ENCODE measurements at places on chromosomes 7 and 10.
A peak's percentile ranks its signal among the peaks of the same experiment; 100 is the strongest.

- DNase-seq, result peak; percentile 49
Measured at GRCh38 chr7:151756076-151756731, 120.7 kb downstream of the PRKAG2 start.

- DNase-seq, result no peak
Measured at GRCh38 chr7:98866351-98866750, 3.5 kb downstream of the TMEM130 start.

- no peak for DNase-seq
Measured at GRCh38 chr10:36089790-36090440, 447.8 kb upstream of the FZD8 start.

GRCh38 chr10:132890301-132890700, 52.1 kb downstream of the CFAP46 start:
- no peak for DNase-seq

GRCh38 chr10:120279196-120279595, 177.8 kb upstream of the PLPP4 start:
- no peak for DNase-seq

Data from CD4-positive, alpha-beta memory T cell (primary cell).